ENCODE measurements at places on chromosomes 2 and 18. TPM values are rescaled to one million over a fixed set of nuclear protein-coding genes. Genes with fewer than 3 reads are reported as not detected.

NTSR2 gene
- not detected for total RNA-seq

PCBP1 gene
- 365 TPM for total RNA-seq

IL36G gene
- not detected for total RNA-seq

CHST10 gene
- total RNA-seq: 33.2 TPM

DNA sequence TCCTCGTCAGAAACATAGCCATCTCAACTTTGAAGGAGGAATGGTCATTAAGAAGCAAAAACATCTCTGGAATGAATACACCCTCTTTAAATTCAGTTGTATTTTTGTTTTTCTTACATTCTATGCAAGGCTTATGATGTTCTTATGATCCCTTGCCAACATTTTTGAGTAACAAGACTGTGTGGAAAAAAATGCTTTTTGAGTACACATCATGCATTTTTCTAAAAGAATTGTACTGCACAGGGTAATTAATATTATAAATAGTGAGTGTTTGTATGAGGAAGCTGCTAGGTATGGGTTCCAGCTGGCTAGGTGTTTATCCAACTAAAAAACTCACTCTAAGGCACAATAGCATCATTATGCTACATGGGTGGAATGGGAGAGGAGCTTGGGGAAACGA, 59.0 kb upstream of the SPATS2L start:
- DNase-seq: no peak

GRCh38 chr2:173657996-173658717, 303.5 kb downstream of the CDCA7 start:
- DNase-seq: no peak

DNA sequence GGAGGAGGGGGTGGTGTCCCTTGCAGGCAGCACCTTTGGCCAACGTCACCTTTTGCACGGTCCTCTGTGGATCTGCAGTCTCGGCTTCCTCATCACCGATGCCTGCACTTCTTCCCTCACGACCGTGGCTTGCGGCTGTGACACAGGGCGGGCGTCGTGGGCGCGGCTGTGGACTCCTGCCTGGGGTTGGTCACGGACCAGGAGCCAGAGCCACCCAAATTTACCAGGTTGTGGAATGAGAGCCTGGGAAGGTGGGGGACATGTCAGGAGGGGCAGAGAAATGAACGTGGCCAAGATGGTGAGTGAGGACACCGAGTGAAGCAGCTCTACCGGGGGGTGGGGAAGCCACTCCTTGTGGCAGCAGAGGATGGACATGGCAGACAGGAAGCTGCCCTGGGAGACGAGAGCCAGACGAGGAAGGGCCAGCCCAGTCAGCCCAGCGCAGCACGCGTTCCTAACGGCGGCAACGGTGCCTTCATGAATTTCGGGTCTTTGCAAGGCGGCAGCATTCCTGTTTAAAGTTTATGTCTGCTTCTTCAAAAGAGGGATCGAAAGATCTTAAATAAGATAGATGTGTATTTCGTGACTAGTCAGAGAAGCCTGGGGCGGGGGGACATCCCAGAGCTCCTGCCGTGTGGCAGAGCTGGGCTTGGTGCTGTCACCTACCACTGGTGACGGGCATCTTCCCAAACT, 84.2 kb downstream of the LRRFIP1 start:
- no peak for DNase-seq

DNA sequence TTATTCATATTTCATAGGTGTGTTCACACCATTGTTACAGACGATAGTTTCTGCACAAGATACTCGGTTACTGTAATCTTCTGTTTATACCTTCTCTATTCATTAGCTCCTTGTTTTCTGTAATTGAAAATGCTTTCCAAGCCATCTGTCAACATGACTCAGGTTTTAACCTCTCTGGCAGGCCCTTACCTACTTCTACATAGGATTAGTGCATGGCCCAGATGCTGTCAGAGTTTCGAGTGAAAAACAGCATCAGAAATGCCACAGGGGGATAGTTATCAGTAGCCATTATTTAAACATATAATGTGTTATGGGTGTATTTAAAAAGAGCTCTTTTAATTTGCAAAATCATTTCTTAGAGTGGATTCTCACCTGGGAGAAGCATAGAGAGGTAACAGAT, 596.4 kb downstream of the FBXO15 start:
- DNase-seq: no peak

DNA sequence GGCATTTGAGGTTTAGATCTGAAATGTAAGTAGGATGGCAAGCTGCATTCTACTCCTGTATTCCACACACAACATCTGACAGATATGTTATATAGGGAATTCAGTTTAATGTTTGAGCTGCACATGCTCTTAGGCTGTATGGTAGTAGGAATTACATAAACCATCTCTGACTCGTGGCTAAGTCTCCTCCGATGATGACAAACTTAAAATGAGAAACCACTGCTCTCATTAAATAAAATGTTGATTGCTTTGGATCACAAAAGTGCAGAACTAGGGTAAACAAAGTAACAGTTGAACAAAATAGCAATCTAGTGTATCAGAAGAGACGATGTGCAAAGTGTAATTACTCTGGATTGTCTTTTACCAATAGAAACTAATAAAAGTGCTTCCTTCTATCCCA, 50.1 kb upstream of the WDR75 start:
- no peak for DNase-seq

DNA sequence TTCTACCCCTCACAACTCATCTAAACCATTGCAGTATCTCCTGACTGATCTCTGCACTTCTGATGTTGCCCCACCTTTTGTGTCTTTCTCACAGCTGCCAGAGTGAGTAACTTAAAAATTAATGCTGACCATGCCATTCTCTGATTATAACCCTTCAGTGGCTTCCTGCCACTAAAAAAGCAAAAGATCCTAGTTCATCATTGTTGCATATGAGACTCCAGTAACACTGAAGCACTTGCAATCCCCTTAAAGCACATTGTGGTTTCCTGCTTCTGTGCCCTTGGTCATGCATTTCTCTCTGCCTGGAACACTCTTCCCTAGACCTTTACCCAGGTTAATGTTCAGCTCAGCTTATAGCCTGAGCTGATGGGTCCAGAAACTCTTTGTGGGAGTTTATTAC, 95.1 kb upstream of the WDSUB1 start:
- DNase-seq: no peak

GRCh38 chr2:210072922-210073509, 70.6 kb downstream of the RPE start:
- no peak for DNase-seq

- no peak for DNase-seq
Measured at GRCh38 chr2:109066501-109066900, 62.5 kb upstream of the SH3RF3 start.

DNA sequence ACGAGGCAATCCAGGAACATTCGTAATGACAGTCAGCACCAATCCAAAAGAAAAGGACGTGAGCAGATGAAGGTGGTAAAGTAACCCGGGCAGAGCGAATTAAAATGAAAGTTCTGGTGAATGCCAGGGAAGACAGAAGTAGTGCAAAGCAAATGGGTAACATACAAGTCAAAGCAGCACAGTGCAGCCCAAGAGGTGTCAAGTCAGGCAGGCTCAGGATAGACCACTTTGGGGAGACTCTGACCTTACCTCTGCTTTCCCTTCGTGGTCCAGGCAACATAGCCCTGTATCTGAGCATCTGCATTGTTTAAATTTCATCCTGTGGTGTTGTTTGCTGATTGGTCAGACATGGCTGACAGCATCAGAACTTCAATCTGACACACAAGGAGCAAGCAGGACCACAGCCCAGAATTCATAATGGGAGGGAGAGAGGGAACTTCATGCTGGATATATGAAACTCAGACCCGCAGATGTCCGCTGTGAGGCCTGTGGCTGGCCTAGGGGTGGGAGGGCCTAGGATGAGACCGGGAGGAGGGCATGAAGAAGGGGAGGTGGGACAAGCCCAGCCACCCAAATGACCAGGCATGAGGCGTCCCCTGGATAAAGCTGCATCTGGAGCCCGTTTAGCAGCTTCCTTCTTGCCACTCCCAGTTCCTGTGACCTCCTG, 285.7 kb downstream of the TCF4 start:
- DNase-seq: no peak

- no peak for DNase-seq
Measured at GRCh38 chr2:160375802-160376469, 117.7 kb downstream of the RBMS1 start.

Measured in neural crest cell (in vitro differentiated cells).